ENCODE measurements at places on chromosomes 1 and 21.

- peak; percentile 50 for DNase-seq
These were observed 78.9 kb upstream of the AK4 start for GRCh38 chr1:65069011-65069565.

- peak; percentile 89 for DNase-seq
These were observed 20.9 kb upstream of the VPS13D start for GRCh38 chr1:12208764-12209494.

- DNase-seq: peak; percentile 81
These were observed 7.2 kb upstream of the SLX9 start for GRCh38 chr21:44932408-44933181.

DNA sequence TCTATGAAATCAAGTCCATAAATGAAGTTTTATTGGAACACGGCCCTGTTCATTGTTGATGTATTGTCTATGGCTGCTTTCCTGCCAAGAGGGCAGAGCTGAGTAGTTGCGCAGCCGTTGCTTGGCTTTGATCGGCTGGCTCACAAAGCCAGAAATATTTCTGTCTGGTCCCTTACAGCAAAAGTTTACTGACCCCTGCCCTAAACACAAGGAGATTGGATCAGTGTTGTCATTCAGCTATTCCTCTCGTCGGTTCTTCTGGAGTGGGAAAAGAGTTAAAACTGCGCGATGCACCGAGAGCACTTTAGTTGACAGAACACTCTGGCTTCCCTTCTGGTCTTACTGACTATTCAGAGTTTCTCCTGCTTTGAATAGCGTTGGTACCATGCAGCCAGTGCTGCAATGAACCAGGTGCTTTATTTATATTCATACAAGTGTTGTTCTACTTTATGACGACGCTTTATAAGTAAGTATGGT, 868 bp downstream of the ZBTB40 start:
- DNase-seq: no peak

DNA sequence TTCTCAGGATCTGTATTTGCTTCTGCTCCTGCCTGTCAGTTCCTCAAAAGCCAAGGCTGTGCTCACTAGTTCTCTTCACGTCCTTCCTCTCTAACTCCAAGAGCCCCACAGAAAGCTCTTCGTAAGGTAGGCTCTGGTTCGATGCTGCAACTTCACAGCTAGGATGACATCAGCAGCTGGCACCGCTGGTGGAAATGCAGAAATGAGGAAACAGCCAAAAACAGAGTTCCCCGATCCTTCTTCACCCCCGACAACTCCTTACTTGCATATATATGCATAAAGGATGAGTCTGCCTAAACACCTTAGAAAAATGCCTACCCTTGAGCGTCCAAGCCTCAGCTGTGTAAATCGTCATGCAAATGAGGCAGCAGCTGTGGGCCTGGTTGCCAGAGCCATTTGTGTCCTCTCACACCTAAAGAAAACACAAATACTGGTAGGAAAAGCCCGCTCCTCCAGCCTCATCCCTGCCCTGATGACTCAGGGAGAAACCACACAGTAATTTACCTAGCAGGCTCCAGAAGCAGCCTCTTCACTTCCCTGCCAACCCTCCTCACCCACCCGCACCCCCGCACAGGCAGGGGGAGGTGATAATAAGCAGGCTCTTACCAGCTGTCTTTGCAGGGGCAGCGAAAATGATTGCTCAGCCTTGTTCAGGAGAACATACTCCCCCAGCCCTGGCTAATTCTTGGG, 28.2 kb downstream of the BATF3 start:
- DNase-seq: no peak
